ENCODE measurements at places on chromosomes 5 and 9.

GRCh38 chr9:353077-353476 lies 138.4 kb downstream of the DOCK8 start:
- DNase-seq, result no peak

DNA sequence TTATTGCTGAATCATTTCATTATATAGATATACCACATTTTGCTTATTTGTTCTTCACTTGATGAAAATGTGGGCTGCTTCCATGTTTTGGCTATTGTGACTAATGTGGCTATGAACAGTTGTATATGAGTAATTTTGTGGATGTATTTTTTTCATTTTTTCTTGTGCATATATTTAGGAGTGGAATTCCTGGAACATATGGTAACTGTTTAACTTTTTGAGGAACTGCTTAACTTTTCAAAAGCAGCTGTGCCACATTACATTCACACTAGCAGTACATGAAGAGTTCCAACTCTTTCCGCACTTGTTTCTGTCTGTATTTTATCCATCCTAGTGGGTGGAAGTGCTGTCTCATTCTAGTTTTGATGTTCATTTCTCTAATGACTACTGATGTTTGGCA lies 67.8 kb downstream of the JAK2 start:
- no peak for DNase-seq

GRCh38 chr9:110440796-110441195 lies 103.1 kb upstream of the TXNDC8 start:
- DNase-seq, result no peak

GRCh38 chr5:16799796-16800195 lies 136.3 kb downstream of the MYO10 start:
- DNase-seq, result no peak

DNA sequence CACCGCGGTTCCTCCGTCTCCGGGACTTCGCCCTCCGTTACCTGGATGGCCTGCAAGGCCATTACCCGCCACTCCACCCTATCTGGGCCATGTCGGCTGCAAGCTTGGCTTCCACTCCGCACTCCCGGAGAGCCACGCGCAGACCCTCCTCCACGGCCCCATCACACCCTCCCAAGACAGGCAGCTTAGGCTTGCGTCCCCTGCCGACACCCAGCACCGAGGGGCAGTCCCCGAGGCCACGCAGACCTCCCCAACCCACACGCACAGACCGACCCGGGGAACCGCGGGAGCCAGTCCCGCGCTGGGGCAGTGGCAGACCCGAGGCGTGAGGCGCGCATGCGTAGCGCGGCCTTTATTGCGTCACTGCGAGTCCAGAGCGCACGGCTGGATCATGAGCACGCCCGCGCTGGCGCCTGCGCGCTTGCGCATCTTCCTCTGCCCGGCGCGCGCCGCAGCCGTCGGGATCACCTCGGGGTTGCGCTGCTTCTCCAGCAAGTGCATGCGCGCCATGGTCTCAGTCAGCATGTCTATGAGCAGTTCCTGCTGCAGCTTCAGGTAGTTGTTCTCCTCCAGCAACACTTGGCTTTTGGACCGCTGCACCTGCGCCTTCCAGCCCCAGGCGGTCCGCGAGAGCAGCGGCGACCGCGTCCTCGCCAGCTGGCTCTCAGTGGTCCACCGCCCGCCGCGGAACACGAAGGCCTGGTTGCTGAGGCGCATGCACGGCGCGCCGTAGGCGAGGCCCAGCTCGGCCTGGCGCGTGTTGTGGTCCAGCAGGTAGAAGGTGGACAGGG lies 2.4 kb downstream of the CBY3 start:
- peak; percentile 97 for DNase-seq

- no peak for DNase-seq
Observed at GRCh38 chr5:66840511-66841013, 244.4 kb downstream of the MAST4 start.

- no peak for DNase-seq
Observed at GRCh38 chr9:132387133-132387532, 19.5 kb downstream of the TTF1 start.

DNA sequence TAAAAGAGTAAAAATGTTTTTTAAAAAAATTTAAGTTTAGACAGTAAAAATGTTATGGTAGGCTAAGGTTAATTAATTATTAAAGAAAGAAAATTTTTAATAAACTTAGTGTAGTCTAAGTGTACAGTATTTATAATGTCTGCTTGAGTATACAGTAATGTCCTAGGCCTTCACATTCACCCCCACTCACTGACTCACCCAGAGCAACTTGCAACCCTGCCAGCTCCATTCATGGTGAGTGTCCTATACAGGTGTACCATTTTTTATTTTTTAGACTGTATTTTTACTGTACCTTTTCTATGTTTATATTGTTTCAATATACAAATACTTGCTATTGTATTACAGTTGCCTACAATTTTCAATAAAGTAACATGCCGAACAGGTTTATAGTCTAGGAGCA lies 234.1 kb downstream of the AUH start:
- DNase-seq, result no peak

All from OCI-LY7 (cell line).